AG04449 (cell line): ENCODE measurements at places on chromosomes 6 and 20.

DNA sequence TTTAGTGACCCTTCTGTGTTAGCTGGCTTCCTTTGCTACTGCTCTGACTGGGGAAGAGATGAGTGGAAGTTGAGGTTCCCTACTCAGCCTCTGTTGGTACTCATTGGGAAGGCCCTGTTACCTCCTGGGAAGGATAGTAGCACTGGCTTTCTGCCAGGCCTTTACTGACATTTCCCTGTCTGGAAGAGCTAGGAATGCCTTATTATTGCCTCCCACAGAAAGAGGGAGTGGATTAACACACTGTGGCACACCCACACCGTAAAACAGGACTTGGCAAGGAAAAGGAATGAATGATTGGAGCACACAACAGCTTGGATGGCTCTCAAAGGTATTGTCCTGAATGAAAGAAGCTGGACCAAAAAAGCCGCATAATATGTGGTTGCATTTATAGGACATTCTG is 12.2 kb downstream of the ZNF831 start:
- no peak for DNase-seq

DNA sequence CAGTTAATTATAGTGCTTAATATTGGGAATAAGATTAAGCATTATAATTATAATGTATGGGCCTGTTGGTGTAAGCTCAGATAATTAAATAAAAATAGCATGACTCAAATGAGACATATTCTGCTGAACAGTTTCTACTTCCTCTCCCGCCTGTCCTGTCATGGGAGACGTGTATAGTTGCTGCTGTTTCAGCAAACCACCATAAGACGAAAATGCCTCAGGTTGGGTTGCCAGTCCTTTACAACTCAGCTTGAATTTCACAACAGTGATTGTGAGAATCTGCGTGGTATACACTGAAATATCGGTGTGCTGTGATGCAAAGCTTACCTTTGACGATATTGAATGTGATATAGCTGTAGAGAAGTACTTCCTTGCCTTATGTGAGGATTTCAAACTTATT is 99.5 kb downstream of the POPDC3 start:
- no peak for DNase-seq

- no peak for DNase-seq
Observed at GRCh38 chr6:115091461-115091860, 748.6 kb upstream of the HS3ST5 start.

GRCh38 chr6:138498629-138499302 is 528 bp downstream of the NHSL1 start:
- no peak for DNase-seq

DNA sequence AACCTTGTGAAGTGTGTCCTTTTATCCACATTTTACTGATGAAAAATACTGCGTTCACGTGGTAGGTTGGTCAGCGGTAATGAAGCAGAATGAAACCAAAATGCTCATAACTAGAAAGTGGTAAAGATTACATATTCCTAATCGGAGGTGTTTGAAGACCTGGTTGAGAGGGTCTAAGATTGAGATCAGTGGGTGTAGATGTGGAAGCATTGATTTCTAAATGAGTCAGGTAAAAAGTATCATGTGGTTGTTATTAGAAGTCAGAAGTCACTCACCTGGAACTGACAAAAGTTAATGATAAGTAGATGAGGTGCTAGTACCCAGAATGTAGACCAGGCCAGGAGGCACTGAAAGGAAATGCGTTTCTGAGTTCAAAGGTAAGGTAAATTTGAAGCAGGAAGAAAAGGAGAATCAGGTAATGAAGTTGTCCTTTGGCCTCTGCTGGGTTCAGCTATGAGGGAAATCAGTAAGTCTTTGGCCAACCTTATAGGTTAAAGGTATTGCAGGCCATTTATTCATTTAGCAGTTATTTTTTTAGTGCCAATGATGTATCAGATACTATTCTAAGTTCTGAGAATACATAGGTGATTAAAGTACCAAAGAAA is 31.2 kb downstream of the FAM83B start:
- DNase-seq, result no peak
